ENCODE measurements at places on chromosomes 16 and 17.
A peak's percentile ranks its signal among the peaks of the same experiment; 100 is the strongest.

GRCh38 chr16:10097271-10097670 is 85.0 kb downstream of the GRIN2A start:
- no peak for DNase-seq

GRCh38 chr17:65530523-65531255 is 30.8 kb downstream of the AXIN2 start:
- DNase-seq, result no peak

DNA sequence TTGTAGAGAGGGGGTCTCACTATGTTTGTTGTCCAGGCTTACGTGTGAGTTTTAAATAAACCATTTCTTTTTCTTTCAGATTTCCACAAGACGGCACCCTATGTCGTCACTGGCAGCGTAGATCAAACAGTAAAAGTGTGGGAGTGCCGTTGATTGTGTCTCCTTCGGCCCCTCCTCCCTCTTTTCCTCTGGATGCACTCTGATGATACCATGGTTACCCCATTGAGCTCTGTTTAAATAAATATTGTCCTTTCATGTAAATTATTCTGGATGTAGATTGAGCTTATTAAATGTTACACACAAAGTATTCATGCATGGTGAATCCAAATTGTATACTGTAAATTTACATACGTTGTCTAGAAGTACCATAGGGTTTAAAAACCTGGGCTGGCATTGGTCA is 29.9 kb downstream of the CLUH start:
- DNase-seq, result no peak

- DNase-seq, result no peak
Measured at GRCh38 chr17:80845069-80845862, 146.4 kb upstream of the CHMP6 start.

DNA sequence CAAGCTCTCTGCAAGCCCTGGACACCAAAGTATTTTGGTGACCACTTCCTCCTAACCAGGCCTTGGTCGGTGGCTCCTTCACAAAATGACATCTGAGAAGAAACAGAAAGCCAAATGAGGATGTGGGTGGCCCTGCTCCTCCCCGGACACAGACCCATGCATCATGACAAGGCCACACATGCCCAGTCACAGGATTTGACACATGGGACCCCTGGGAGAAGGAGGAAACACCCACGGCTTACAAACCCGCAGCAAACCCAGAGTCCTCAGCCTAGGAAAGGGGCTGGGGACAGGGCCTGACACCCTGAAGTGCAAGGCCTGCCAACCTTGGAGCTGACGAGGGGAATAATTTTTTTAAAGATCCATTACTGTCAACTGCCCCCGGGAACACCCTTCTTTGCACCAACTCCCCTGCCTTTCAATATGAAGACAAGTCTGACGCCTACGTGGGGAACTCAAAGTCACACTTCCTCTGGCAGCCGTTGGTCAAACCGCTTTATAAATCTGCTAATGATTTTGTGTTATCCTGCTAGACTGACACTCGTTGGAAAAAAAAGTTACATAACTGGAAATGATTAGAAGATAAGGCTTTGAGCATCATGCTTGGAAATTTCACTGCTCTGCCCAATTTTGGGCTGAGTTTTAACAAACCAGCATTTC is 41.3 kb downstream of the GAS7 start:
- no peak for DNase-seq

DNA sequence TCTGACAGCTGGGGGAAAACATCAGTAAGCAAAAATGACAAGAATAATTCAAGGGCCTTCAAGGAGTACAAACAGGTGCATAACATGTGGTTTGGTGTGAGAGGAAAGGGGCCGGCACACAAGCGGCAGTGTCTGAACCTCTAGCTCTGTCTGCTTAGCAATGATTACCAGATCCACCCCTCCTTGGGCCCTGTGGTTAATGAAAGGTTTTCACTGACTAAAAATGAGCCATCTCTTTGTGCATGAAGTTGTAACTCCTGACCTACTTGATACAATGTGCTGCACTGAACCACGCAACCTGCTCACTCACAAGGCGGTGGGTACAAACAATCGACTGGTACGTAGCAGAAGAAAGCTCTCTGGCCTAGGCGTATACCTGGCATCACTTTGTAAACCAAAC is 15.1 kb downstream of the FAM117A start:
- DNase-seq, result no peak

- no peak for DNase-seq
Measured at GRCh38 chr16:48318630-48319029, 66.6 kb downstream of the SIAH1 start.

DNA sequence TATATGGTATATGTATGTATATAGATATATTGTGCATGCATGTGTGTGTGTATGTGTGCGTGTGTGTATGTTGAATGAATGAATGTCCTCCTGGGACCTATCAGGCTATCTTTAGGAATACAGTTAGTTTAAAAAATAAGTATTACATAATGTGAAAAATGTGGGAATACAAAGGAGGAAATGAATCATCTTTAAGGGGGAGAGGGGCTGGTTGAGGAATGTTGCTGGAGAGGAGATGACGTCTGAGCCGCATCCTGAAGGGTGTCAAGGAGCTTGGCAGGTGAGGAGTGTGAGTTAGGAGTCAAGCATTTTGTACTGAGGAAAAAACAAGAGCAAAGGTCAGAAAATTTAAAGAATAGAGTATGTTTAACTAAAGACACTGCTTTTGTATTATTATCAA is 62.4 kb upstream of the NLK start:
- DNase-seq, result no peak

- DNase-seq, result no peak
Measured at GRCh38 chr17:45077643-45078042, 16.5 kb downstream of the NMT1 start.

DNA sequence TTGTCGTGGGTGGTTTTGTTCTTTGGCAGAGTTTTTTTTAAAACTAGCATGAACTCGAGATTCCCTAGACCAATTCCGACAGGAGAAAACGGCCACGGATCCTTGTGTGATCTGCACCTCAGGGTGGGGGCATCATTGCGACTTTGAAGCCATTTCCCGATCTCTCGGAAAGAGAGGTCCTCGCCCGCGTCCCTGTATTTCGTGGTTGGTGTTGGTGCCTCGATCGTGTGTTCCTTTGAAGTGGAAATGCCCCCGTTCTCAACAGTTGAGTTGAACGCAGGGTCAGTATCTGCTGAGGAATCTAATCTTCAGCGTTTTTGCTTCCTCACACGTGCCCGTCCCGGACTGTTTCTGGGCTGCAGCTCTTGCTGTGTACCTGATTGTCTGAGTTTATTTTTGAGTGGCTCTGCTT is 1.1 kb downstream of the CRAMP1 start:
- DNase-seq, result no peak

DNA sequence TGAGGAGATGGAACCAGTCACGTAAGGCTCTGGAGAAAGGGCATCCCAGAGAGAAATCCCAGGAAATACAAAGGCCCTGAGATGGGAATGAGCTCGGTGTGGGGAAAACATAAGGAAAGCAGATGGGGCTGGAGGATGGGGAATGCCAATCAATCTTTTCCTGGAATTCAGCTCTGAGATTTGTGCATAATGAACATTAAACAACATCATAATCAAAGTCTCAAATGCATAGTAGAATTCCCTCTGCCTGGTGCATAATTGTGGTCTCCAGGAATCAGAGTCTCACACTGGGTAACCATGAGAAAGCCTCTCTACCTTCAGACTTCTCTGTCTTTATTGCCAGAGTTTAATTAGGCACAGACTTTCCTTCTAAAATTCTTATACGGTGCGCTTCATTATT is 30.8 kb downstream of the OTOA start:
- no peak for DNase-seq

DNA sequence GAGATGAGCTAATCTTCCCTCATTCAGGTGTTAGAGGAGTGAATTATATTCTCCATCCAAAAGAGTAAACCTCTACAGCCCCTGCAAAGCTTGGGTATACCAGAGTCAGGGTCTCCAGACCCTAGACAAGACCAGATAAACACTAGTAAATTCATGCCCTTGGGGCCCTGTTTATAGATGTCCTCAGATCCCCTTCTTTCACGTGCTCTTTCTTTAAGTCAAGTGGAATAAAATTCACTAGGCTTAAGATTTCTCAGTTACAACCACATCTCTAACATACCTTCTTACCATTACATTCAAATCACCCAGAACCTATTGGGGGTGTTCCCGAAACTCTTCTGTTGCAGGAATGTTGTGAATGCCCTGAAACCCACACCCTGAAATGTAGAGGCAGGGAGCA is 2.2 kb upstream of the C17orf58 start:
- no peak for DNase-seq

DNA sequence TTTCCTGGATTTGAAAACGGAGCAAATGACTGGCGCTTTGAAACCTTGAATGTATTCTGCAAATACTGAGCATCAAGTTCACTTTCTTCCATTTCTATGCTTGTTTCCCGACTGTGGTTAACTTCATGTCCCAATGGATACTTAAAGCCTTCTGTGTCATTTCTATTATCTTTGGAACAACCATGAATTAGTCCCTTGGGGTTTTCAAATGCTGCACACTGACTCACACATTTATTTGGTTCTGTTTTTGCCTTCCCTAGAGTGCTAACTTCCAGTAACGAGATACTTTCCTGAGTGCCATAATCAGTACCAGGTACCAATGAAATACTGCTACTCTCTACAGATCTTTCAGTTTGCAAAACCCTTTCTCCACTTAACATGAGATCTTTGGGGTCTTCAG is 32.3 kb downstream of the BRCA1 start:
- DNase-seq, result no peak

GRCh38 chr16:69440250-69440649 is 15.8 kb downstream of the CYB5B start:
- no peak for DNase-seq

DNA sequence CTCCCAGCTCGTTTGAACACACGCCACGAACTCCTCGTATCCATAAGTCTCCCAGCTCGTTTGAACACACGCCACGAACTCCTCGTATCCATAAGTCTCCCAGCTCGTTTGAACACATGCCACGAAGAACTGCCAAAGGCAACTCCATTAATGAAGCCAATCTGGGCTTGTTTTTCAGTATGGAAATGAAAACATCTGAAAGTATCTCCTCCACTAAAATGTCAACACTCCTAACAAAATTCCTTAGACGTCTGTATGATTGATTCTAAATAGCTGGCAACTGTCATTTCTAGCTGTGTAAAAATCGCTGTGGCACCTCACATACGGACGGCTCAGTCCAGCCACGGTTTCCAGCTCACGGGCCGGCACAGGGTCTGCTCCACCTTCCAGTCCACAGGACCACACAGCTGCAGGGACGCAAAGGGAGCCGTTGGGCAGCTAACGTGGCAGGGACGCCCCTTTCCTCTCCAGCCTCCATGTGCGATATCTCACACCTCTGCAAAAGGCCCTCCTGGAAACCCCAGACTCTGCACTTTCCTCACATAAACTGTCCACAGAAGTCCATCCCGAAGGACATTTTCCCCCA is 67.1 kb upstream of the METRNL start:
- DNase-seq, result no peak

DNA sequence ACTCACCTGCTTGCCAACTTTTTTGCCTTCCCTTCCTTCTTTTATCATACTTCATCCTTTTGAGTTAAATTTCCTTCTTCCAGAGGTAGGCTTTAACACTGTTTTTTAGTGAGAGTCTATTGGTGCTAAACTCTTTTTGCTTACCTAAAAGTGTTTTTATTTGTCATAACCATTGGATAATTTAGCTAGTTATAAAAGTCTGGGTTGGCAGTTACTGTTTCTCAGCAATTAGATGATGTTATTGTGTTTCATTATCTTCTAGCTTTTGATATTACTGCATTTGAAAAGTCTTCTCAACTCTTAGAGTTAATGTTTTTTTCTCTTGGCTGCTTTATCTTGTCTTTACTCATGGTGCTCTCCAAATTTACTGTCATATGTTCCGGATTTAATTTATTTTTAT is 22.6 kb downstream of the ZNRF1 start:
- no peak for DNase-seq

DNA sequence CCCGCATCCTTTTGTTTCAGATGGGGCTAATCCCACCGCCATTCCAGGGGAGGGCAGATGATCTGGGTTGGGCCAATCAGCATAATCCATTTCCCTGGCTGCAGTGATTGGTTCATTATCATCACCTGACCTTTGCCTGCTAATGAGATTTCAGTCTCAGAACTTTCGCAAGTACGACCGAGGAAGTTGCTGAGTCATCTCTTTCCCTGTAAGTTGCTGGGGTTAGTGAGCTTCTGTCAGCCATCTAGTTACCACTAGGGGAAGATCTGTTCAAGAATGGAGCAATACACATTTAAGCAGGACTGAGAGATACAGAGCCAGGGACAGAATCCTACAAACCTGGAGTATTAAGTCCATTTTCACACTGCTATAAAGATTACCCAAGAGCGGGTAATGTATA is 65.3 kb upstream of the NUDT7 start:
- DNase-seq, result no peak

GRCh38 chr16:12661656-12662172 is 142.0 kb downstream of the CPPED1 start:
- peak; percentile 31 for DNase-seq

- no peak for DNase-seq
Measured at GRCh38 chr16:92431-93339, 14.7 kb downstream of the MPG start.

DNA sequence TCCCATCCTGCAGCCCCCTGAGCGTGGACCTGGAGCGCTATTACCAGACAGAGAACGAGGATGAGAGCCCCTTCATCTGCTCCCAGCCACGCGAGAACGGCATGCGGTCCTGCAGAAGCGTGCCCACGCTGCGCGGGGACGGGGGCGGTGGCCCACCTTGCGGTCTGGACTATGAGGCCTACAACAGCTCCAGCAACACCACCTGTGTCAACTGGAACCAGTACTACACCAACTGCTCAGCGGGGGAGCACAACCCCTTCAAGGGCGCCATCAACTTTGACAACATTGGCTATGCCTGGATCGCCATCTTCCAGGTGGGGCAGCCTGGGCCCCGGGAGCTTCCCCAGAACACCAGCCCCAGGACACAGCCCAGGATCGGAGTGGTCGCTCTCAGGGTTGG is 12.0 kb downstream of the CACNA1G start:
- DNase-seq, result no peak

GRCh38 chr16:2981899-2982250 is 1.6 kb upstream of the PKMYT1 start:
- no peak for DNase-seq

DNA sequence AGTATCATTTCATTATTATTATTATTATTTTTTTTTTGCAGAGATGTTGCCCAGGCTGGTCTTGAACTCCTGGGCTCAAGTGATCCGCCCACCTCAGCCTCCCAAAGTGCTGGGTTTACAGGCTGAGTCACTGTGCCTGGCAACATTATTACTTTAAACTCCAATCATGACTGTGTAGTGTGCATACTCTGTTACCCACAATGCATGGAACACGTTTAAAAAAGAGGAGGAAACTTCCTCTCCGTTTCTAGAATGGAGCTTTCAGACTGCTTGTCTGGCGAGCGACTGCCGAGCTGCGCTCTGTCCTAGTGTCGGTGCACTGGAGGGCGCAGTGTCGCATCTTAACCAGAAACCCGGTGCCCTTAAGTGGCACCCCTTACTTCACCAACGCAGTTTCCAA is 22.1 kb upstream of the FASN start:
- no peak for DNase-seq

- DNase-seq, result no peak
Measured at GRCh38 chr16:50460538-50461399, 87.4 kb upstream of the NKD1 start.

- no peak for DNase-seq
Measured at GRCh38 chr16:85943711-85944110, 44.7 kb downstream of the IRF8 start.
